ENCODE measurements at places on chromosomes 13 and 19.

DNA sequence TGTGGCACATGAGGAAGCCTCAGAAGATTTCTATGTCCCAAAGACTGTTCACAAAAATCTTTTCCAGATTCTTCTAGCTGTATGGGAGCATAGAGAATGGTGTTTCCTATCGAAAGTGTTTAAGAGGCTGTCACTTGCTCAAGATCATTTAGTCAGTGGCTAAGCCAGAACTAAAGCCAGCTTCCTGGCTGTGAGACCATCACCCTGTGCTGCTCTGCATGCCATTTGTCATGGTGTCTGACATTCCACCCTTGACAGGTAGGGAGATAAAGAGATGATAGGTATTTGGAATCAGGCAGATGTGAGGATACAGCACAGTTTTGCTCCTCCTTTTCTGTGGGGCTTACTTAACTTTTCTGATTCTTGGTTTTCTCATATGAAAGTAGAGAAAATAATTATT lies 177.3 kb downstream of the DNAJC15 start:
- no peak for DNase-seq

DNA sequence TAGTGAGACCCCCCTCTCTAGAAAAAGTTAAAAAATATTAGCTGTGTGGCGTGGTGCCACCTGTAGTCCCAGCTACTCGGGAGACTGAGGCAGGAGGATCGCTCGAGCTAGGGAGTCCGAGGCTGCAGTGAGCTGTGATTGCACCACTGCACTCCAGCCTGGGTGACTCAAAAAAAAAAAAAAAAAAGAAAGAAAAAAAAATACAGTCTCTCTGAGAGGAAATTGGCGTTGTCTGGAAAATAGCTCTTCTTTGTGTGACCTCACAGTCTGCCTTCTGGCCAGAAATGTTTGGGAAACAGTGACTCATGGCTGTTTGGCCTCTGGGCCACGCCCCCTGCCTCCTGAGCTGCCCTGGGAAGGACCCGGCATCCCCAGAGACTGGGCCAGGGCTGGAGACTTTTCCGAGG lies 10.7 kb downstream of the MARCHF2 start:
- DNase-seq: no peak

GRCh38 chr13:106650690-106651205 lies 82.8 kb upstream of the ARGLU1 start:
- DNase-seq: no peak

DNA sequence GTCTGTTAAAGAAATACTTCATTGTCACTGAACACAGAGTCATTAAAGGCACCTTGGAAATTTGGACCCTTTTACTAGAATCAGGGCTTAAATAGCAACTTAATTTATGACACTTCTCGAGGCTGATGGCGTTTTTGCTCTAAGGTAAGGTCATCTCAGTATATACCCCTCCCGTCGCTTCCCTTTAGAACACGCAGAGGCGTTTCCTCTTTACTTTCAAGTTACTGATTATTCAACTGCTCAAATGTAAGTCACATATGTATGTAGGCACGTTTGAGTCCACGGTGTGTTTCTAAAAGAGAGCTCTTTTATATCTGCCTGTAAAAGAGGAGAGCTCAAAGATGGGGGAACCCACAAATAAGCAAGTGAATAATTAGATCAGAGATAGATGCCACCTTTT lies 181.5 kb downstream of the TSHZ3 start:
- DNase-seq: no peak

GRCh38 chr19:41744850-41745249 lies 10.5 kb upstream of the CEACAM6 start:
- no peak for DNase-seq

DNA sequence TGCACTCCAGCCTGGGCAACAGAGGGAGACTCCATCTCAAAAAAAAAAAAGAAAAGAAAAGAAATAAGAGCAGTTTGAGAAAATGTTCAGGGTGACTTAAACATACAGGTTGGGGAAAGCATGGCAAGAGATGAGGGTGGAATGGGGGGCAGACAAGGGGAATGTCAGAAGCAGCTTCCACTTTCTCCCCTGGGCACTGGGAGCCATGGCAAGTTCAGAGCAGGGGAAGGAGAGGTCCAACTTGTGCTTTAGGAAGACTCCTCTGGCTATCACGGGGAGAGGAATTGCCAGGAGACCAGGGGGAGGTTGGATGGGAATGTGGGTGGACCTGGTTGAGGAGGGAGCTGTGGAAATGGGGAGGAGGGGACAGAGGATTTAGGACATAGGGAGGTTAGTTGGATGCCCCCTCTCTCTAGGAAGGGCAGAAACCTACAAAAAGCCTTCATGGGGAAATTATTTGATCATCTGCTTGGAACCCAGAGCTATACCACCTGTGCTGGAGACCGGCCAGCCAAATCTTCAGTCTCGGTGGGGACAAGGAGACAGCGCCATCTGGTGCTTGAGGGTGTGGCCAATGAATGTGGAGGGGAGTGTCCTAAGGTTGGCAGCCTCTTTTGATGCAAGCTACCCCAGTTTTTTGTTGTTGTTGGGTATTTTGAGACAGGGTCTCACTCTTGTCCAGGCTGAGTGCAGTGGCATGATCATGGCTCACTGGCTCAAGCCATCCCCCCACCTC lies 7.3 kb upstream of the STRN4 start:
- DNase-seq: peak; percentile 77

DNA sequence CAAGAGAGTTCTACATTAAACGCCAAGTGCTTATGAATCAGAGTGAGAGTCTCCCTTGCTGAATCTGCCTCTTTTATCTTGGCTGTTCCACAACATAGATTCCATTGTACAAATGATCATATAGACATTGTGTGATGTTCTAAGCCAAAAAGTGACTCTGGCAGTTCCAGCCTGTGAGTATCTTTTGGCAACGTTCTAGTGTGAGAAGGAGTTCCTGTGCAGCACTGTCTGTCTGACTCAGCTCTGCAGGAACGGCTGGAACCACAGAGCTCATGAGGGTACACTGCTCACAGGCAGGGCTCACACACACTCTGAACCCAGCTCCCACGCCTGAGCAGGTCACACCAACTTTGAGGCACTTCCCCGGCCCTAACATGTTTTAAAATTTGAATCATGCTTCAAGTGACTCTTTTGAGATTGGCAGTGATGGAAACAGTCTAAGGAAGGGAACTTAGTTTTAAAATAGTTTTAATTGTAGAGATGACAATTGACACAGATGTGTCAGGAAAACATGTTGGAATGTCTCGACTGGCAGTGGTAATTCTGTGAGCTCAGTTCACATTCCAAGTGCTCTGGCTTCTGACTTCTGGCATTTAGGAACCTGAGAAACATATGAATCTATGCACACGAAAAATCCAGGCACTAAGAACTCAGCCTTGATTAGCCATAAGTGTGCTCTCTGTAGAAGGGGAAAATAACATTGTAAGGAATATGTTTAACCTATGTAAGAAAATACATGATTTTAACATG lies 272.0 kb downstream of the UQCRFS1 start:
- no peak for DNase-seq

DNA sequence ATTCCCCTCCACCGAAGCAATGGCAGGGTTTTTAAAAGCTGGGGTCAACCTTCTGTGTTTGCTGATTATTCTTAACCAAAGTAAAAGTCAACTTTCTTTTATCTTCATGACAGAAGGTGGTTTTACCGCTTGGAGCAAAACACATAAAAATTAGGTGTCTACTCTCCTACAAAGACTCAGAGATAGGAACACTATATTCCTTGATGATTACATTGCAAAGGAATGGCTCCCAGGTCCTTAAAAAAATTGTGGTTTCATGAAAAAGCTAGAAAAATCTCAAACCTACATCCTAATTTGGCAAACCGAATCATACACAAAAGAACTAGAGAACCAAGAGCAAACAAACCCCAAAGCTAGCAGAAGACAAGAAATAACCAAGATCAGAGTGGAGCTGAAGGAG lies 760.4 kb upstream of the PCDH20 start:
- no peak for DNase-seq

GRCh38 chr19:13366529-13367143 lies 139.6 kb downstream of the CACNA1A start:
- DNase-seq: no peak
